SJSA1 (cell line): ENCODE measurements at places on chromosomes 1 and 21. TPM values are rescaled to one million over a fixed set of nuclear protein-coding genes. Genes with fewer than 3 reads are reported as not detected.

Gene PRKCZ
- total RNA-seq = 0.58 and 6.9 TPM in 2 replicates

Gene PALMD
- total RNA-seq = 3.1 and 9.9 TPM in 2 replicates

Gene PLEKHN1
- 0.34 TPM in 1 of 2 replicates, not detected in the other for total RNA-seq

Gene RNF11
- total RNA-seq = 146 and 168 TPM in 2 replicates

Gene PRDX1
- 661 and 828 TPM in 2 replicates for total RNA-seq

Gene AUNIP
- total RNA-seq = 5.9 and 9.5 TPM in 2 replicates

Gene CD101
- 0.05 and 0.50 TPM in 2 replicates for total RNA-seq

Gene ETS2
- 44.4 and 48.2 TPM in 2 replicates for total RNA-seq

Gene TRIM17
- not detected in 2 replicates for total RNA-seq

Gene RCSD1
- 1.3 and 2.3 TPM in 2 replicates for total RNA-seq

Gene IFI44
- total RNA-seq = 24.4 and 29.8 TPM in 2 replicates

Gene PGLYRP3
- total RNA-seq = not detected in 2 replicates

GRCh38 chr1:55827350-55827749 is 612.2 kb upstream of the USP24 start:
- DNase-seq = peak; percentile 23

DNA sequence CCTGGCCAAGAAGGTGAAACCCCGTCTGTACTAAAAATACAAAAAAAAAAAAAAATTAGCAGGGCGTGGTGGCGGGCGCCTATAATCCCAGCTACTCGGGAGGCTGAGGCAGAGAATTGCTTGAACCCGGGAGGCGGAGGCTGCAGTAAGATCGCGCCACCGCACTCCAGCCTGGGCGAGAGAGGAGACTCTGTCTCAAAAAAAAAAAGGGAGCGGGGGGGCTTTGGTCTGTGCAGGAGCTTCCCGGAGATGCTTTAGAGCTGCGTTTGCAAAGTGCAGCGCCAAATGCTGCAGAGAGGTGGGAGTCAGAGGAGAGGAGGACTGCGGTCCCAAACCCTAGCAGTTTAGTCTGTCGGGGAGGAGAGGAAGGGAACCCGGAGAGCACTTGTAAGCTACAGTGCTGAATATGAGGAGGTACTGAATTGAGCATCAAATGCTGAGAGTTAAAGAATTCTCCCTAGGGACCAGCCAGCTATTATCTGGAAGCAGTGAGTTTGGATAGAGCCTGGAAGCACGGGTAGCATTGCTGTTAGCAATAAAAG is 569 bp downstream of the FALEC start:
- no peak for DNase-seq

DNA sequence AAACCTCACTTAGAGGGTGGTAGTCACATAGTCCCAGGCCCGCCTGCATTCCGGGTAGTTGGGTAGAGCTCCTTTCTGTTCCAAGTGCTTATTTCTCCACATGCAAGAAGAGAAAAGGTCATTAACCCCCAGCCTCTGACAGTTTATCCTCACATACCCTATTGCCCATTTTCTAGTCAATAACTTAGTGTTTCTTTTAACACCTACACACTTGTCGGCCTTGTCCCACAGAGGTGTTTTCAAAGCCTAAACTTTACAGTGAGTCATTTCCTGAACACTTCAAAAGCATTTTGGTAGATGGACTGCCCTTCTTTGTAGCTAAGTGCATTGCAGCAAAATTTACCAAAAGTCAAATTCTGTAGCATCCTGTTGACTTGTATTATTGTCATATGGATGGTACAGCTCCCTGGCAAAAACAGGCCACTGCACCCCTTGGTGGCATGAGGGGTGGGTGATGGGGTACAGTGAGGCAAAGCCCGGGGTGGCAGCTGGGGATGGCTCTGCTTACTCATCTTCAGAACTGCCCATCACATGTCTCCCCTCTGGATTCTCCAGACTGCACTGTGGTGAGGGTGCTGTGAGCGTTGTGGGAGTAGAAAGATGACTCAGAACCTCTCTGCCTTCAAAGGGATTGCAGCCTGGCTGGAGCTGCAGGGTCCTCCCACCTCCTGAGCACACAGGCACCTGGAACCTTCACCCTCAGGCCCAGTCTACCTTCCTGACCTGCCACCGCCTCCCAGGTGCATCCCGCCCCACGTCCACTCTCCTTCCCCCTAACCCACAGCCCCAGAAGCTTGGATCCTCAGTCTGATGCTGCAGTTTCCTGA is 45.8 kb upstream of the DMRTB1 start:
- peak; percentile 81 for DNase-seq

DNA sequence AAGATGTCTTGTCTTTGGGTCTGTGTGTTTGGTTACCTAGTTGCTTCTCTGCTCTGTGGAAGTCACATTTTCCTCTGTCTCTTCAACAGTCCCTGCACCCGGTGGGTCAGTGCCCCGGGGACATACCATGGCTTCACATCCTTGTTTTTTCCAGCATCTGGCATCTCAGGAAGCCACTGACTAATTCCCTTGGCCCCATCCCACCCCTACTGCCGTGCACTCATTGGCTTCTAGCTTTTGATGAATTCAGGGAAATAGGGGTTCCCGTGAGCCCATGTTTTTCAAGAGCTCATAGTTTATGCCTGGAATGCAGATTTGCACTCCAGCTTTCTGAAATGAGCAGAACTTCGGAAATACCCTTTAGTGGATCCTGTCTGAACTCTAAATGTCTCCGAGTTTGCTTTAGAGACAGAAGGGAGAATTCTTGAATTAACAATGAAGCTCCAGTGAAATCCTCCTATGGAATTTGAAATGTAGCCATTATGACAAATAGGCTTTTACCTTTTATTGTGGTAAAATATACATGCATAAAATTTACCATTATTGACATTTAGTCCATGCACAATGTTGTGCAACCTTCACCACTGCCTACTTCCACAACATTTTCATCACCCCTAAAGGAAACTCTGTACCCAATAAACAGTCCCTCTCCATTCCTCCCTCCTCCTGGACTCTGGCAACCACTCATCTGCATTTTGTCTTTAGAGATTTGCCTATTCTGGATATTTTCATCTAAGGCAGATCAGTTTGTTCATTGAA is 67.5 kb downstream of the CLIC6 start:
- DNase-seq = no peak

DNA sequence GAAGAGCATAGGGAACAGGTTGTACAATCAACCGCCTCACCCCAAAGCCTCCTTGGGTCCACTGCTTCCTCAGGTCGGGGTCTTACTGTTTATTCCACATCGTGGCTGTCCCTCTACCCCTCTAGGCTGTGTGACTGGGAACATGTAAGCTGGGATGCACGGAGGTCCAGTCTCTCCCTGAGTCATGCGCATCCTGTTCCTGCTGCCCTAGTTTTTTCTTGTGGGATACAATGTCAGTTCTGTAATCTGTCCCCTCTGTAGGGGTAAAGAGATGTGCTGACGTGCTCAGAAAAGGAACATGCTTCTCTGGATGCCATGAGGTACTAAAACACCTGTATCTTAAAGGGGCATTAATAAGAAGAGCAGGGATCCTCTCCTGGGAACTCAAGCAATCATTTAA is 66.2 kb downstream of the SLC45A1 start:
- no peak for DNase-seq

- DNase-seq = no peak
Measured at GRCh38 chr1:218436997-218437396, 91.9 kb downstream of the TGFB2 start.

DNA sequence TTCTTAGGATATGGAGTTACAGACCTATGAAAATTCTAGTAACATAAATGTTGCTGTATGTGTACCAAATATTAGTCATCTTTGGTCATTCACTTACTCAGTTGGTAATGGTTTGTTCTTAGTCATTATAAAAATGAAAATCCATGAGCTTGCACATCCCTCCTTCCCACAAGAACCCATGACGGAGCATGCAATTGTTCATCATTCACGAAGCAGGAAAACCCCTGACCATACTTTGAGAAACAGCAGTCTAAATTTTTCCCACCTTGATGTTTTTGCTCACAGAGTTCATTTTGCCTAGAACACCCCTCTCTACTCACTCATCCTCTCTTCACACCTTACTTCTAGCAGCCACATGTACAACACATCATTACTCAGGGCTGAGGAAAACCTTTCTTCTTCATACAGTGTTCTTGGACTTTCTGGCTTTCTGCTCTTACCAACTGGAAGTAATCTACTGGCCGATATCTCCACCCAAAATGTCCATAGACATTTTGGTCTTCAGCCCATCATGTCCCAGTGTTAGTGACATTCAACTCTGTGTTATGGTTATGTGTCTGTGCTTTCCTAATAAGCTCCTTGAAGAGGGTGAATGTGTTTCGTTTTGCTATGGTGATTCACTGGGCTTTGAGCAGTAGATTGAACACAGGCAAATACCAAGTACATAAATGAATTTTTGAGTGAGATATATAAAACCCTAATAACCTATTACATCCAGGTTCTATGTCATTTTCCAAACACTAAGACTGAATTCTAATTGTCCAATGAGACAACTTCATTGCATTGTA is 189.9 kb downstream of the ZC3H11B start:
- DNase-seq = peak; percentile 18

- DNase-seq = no peak
Measured at GRCh38 chr1:242219298-242219901, 220.5 kb upstream of the MAP1LC3C start.

GRCh38 chr1:68490046-68490651 is 6.7 kb downstream of the DEPDC1 start:
- no peak for DNase-seq

GRCh38 chr1:118861216-118861615 is 126.9 kb downstream of the TBX15 start:
- no peak for DNase-seq

GRCh38 chr1:245229051-245229450 is 74.3 kb downstream of the KIF26B start:
- DNase-seq = no peak

- DNase-seq = peak; percentile 22
Measured at GRCh38 chr1:92749024-92749634, 35.8 kb downstream of the EVI5 start.

- DNase-seq = no peak
Measured at GRCh38 chr1:78527706-78528105, 36.9 kb downstream of the PTGFR start.

- no peak for DNase-seq
Measured at GRCh38 chr1:209130886-209131285, 452.6 kb upstream of the CAMK1G start.

DNA sequence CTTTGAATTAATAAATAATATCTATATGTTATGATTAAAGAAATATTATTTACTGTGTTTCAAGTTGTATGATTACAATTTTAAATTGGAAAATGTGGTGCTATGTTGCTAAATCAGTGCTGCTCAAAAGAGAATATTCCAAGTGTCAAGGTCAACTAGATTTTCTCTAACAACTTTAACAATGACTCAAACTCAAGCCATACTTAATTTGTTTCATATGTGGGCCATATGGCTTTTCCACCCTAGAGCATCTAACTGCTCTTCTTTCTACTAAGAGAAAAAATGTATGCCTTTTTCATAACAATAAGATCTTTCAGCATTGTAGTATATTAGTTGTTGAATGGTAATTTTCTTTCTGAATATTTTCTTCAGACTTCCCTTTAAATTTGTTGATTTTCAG is 8.3 kb upstream of the SYT14 start:
- DNase-seq = no peak

GRCh38 chr21:36579898-36580297 is 100.0 kb upstream of the CLDN14 start:
- no peak for DNase-seq

DNA sequence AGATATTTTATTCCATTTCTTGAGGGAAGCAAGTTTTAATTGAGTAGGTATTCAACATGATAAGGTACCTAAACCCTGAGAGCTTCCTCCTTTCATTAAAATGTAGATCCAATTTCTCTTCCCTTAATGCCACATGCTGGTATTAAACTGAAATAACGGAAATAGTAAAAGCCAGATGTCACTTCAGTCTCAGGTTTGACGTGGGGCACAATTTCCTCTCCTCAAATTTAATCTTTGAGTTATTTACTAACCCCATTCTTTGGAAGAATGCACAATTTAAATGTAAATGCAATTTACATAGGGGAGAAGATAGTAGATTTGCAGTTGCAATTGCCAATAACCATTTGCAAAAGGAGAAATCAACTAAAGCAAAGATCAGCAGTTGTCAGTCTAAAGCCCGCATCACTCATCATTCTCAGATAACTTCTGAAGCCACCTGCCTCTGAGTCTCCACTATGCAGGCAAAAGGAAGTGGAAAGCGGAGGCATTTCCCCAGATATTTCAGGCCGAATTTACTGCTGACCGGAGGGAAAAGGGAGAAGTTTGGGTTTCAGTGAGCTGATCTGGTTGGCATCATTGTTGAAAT is 2.1 kb upstream of the LEMD1 start:
- DNase-seq = no peak

DNA sequence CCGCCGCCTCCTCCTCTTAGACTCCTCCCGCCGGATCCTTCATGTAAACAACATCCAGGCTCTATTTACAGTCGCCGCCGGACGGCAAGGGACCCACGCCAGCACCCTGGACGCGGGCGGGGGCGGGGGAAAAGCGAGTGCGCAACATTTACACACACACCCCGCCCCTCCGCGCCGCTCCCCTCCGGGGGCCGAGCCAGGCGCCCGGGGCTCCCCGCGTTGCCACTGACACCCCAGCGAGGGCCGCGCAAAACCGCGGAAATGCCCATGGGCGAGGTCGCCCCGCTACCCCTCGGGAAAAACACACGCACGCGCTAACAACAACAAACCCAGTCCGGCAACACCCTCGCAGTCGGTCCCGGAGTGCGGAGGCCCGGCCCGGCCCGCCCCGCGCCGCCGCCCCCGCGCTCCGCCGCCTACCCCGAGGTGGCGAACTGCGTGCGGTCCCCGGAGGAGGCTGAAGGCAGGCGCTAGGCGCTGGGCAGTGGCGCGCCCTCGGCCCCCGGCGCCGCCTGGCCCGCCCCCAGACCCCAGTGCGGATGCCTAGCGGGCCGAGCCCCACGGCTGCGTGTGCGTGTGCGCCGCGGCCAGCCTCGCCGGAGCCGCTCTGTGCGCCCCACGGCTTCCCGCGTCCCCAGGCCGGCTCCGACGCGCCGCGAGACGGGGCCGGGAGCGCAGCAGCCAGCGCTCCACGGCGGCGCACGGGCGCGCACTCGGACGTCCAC is 81.1 kb upstream of the AK4 start:
- DNase-seq = peak; percentile 15

DNA sequence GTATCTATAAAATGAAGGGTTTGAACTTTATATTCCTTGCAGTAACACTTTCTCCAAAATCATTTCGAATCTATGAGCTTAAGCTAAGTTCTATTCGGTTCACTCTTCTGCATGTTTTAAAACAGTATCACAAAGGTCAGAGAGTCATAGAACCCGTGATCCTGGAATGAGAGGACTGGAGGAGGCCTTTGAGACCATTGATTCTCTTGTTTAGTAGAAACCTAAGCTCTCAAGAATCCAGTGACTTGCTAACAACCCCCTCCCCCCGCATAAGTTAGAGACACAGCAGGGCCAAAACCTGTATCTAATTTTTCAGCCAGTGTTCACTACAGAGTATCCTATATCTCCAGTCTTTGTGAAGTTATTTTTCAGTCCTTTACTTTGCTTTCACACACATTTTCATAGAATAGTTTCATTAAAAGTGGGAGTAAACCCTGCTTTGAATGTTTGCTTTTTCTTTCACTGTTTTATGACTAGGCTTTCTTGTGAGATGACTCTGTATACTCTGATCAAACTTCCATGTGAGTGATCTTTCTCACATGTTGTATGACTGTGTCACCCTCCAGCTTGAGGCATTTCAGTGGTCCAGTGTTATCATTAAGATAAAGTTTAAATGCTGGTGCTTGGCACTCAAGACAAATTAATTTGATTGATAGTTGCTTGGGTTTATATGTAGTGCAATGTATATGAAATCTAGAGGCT is 275.4 kb upstream of the SGIP1 start:
- no peak for DNase-seq

GRCh38 chr1:209190591-209191261 is 392.8 kb upstream of the CAMK1G start:
- peak; percentile 51 for DNase-seq

GRCh38 chr1:76492752-76493430 is 374.4 kb upstream of the ST6GALNAC5 start:
- no peak for DNase-seq
